ENCODE measurements at places on chromosomes 2 and 18. TPM values are rescaled to one million over a fixed set of nuclear protein-coding genes. Genes with fewer than 3 reads are reported as not detected.

The HOXD4 gene
- 0.51 TPM for total RNA-seq

The IL37 gene
- total RNA-seq: not detected

The ATOH8 gene
- total RNA-seq: 5.3 TPM

The CD207 gene
- total RNA-seq: not detected

The GCG gene
- not detected for total RNA-seq

Measured in A549 treated with CORT108297 at 1 μM for 4 hours (cell line).